Adipose tissue (tissue), 3 donors: ENCODE measurements at places on chromosomes 4 and X. TPM values are rescaled to one million over a fixed set of nuclear protein-coding genes. Genes with fewer than 3 reads are reported as not detected.

DCAF4L1 gene
- 0.09 TPM for polyA plus RNA-seq

PITX2 gene
- polyA plus RNA-seq: 0.22 TPM

COX7B gene
- polyA plus RNA-seq: 697 TPM

ADAMTS3 gene
- 1.1 TPM for polyA plus RNA-seq
